CMK (cell line): ENCODE measurements at places on chromosomes 3 and 15.

- no peak for DNase-seq
Observed at GRCh38 chr3:98784666-98785600, 21.8 kb downstream of the ST3GAL6 start.

DNA sequence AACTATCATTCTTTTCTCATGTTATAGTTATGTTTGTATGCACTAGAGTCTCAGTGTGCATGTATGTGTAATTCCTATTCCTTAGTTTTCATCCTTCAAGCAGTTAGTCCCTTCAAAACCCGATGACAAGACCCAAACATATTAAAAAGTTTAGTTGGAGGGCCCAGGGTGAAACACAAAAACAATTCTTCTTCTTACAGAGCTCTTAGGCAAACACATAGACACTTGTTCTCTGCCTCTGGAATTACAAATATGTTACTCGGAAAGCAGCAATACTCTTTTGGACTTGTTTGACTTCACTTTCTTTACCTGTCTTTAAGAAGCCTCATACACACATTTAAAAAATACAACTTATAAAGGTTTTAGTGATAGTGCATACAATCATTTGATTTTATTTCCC, 763 bp upstream of the CNTN6 start:
- no peak for DNase-seq

DNA sequence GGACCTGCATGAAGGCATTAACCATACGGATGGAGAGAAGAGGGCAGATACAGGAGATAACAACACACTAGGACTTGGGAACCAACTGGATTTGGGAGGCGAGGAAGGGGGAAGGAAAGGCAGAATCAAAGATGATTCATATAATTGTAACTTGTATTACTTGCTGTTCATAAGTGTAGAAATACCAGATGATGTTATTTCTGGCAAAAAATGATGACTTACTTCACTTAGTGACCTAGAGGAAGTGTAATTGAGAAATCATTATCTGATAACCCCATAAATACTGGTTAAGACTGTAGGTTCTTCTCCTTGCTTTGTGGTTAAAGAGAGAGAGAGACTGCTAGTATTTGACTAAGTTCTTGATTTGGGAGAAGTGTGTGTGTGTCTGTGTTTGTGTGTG, 50.5 kb upstream of the GK5 start:
- DNase-seq: no peak

- no peak for DNase-seq
Observed at GRCh38 chr15:77901921-77902750, 175.4 kb downstream of the TBC1D2B start.

DNA sequence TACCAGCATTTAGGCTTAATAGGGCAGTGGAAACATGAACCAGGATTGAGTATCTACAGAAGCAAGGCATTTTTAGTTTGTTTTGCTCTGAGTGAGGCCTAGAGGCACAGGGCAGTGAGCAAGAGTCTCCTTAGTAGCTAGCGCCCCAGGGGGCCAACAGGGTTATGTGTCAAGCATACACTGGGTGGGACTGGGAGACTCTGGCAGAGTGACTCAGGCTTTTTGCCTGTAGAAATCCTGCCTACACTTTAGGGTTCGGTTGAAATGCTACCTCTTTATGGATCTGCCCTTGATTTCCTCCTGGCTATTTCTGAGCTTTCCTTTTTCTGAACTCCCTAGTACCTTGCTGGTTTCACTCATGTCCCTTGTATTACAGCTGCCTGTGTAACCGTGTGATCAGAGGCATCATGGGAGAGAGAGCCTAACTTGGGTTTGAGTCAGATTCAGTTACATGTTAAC, 72.2 kb downstream of the TOP2B start:
- no peak for DNase-seq

GRCh38 chr3:35946854-35947515, 307.7 kb downstream of the ARPP21 start:
- no peak for DNase-seq

- DNase-seq: no peak
Observed at GRCh38 chr3:2837239-2837638, 272.9 kb downstream of the IL5RA start.

GRCh38 chr3:106176734-106177133, 307.9 kb upstream of the CBLB start:
- no peak for DNase-seq

- no peak for DNase-seq
Observed at GRCh38 chr3:62659660-62660059, 215.6 kb downstream of the CADPS start.

GRCh38 chr3:32319607-32320006, 72.0 kb upstream of the CMTM7 start:
- no peak for DNase-seq

GRCh38 chr15:31222773-31223341, 103.8 kb upstream of the KLF13 start:
- no peak for DNase-seq

GRCh38 chr3:159898147-159898546, 90.5 kb upstream of the IL12A start:
- DNase-seq: no peak

DNA sequence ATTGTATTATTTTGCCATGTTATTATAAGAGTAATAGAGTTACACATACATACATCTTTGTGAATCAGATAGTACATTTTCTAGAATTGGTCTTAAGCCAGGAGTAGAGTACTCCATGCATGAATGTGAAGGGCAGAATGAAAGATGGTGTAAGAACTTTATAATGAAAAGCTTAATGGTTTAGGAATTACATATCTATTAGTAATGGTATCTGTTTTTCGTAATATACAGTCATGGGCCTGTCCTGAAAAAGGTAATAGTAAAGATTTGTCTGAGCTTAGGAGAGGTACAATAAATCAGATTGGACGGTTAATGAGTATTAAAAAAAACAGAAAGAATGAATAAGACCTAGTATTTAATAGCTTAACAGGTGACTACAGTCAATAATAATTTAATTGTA, 118.2 kb upstream of the PRTG start:
- DNase-seq: no peak

GRCh38 chr15:98860281-98861041, 147.1 kb downstream of the PGPEP1L start:
- no peak for DNase-seq

- DNase-seq: no peak
Observed at GRCh38 chr15:65901836-65902235, 32.5 kb downstream of the RAB11A start.

GRCh38 chr3:120601554-120601953, 5.4 kb downstream of the NDUFB4 start:
- DNase-seq: no peak

DNA sequence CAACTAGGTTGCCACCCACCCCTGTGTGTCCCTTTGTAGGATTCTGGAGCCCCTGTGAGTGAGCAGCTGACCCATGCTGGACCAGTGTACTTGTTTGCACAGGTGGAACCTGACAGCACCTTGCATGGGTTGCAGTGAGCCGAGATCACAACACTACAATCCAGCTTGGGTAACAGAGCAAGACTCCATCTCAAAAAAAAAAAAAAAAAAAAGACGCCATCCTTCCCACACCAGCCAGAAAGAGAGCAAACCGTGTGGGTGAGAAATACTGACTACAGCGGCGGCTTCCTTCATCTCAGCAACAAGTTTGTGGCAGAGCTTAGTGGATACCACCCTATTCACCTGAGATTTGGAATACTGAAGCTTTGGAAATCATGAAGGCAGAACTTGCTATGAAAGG, 746 bp upstream of the CD80 start:
- DNase-seq: no peak

DNA sequence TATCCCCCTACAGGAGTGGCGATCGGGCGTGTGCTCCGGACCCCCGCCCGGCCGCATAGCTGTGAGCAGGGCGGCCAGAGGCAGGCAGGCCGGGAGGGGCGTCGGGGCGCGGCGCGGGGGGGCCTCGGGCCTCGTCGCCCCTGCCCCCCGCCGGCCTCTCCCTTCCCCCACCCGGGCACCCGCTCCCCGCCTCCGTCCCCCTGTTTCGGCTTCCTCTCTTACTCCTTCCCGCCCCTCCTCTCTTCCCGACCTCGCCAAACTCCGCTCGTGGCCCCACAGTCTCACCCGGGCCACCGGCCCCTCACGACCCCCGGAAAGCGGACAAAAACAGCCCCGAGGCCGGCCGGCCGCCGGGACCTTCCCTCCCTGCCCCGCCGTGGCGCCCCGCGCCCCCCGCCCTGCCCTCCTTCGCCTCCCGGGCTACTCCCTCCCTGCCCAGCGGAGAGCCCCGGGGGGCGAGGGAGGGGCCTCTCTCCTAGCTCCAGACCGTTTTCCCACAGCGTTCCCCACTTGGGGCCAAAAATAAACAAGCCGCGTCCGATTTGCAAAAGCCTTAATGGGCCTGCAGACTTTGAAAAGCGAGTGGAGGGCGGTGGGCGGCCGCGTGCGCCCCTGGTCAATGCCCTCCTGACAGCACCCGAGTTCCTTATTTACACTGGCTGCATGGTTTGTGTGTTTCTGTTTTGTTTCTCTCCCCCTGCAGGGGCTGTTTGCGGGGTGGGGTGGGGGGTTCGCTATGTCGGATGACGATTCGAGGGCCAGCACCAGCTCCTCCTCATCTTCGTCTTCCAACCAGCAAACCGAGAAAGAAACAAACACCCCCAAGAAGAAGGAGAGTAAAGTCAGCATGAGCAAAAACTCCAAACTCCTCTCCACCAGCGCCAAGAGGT, 1.0 kb downstream of the UBE2E1 start:
- DNase-seq: no peak

DNA sequence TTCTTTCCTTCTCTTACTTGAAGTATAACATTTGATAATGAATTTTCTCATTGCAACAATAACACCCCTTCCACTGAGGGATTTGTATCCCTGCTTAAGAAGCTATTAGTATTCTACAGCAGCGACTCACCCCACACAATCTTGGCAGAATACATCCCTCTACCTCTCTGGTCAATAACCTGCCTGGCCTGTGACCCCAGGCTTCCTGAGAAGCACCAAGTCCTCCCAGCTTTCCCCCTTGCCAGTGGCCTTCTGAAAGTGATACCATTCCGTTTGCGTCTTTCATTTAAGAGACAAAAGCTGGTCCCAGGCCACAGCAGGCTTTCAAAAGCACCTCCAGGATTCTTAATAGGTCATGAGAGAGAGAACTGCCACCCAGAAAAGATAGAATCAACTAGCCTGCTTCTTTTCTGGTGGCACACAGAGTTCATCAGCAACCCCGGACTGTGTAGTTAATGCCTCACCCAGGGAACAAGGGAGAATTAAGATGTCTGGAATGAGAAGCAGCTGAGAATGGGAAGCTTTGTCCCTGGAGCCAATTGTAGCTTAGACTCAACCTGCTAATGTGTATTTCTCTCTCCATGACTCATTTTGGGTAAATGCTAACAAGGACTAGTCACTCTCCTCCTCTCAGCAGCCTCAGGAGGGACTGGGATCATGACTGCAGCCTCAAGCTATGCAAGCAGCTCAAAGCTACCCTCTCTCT, 101.0 kb upstream of the CPNE4 start:
- no peak for DNase-seq

DNA sequence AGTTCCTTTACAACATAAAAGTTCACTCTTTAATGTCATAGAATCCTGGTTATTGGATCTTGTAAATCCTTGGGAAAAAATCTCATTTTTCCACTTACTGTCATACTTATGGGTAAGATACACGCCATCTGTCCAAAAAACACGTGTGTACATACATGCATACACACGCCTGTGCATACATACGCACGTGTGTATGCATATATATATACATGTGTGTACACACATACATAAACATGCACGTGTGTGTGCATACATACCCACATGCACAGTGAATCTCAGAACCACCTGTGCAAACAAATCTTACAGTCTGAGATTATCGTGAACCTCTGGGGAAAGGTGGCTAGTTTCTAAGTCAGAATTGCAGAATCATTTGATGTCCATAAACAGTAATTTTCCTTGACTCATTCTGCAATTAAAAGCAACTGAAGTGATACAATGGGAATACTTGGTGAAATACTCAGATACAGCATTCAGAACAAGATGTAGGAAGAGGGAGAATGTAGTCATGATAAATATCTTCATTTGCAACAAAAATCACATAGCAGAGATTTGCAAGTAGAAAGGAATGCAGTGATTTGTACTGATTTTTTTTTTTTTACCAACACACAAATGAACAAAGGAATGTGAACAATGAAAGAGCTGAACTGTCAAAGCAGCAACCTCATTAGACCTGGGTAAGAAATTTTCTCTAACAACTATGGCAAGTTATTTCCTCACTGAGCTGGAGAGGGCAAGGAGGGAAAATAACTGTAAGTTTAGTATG, 160.6 kb upstream of the POU1F1 start:
- no peak for DNase-seq

- no peak for DNase-seq
Observed at GRCh38 chr15:41952013-41952563, 20.3 kb downstream of the EHD4 start.

DNA sequence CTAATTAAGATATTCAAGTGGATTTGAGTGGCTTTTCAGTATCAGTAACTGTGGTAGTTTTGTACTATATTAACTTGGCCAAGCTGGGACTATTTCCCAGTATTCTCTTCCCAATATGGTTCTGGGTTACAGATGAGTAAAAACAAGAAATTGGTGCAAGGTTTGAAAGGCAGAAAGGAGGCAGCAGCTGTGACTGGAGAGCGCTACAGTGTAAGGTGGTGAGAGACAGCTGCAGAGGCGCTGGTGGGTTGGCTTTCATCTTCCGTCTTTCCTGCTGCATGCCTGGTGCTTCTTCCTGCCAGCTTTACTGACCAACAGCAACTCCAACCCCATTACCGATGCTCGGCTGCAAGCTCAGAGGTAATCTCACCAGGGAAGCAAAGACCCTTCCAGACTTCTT, 9.8 kb downstream of the DPH3 start:
- no peak for DNase-seq

GRCh38 chr15:78969687-78970349, 25.0 kb upstream of the CTSH start:
- DNase-seq: no peak

DNA sequence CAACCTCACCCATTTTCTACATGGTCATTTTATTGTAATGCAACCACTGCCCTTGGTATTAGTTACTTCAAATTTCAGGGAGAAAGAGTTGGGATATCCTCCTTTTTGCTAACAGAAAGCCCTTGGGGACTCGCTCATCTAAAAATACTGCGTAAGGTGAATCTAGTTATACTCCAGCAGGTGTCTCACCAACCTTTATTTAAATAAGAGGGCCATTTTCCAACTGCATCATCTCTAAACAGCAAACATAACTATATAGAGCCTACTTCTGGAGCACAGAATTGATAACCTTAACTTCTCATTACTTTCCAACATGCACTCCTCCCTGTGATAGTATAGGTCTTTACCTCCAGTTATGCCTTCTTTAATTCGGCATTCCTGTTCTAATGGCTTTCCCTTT, 77.5 kb downstream of the TBL1XR1 start:
- no peak for DNase-seq
